Heart right ventricle (tissue), 16 donors: ENCODE measurements at places on chromosomes 2 and 18. TPM values are rescaled to one million over a fixed set of nuclear protein-coding genes. Genes with fewer than 3 reads are reported as not detected.
A peak's percentile ranks its signal among the peaks of the same experiment; 100 is the strongest.

AOX1 gene
- 7.9 TPM for total RNA-seq

PFN4 gene
- total RNA-seq = 0.89 TPM

DNA sequence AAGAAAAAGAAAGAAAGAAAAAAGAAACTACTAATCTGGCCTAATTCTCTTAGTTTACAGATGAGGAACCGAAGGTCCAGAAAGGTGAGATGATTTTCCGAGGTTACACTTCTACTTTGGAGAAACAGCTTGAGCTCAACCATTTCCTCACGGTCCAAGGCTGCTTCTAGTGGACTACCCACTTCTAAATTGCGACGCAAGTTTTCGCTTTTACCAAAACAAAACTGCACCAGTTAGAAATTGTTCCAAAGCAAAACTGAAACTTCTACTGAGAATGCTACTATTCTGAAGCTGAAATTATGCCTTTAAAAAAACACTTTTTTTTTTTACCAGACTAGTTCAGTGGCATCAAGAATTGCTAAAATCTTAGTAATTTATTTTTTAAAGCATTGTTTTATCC lies 101.6 kb downstream of the INO80D start:
- DNase-seq = no peak

GRCh38 chr2:159130302-159130701 lies 156.2 kb downstream of the WDSUB1 start:
- DNase-seq = no peak

- no peak for DNase-seq
Observed at GRCh38 chr18:14922965-14923565, 175.1 kb downstream of the ANKRD30B start.

- no peak for DNase-seq
Observed at GRCh38 chr2:96940001-96940615, 46.3 kb downstream of the FAM178B start.

DNA sequence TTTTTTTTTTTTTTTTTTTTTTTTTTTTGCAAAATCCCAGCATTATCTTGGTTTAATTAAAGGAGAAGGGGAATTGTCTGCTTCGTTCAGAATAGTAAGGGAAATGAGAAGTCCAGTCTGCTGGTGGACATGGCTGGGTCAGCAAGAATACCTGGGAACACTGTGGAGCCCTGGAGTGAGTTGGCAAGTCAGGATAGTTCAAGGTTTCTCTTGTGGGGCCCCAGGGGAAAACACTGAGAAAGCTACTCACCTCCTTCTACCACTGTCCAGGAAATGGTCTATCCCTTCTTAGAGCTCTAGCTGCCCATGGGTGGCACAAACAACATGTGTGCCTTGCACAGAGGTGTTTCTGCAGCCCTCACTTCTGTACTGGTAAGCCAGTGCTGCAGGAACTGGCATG lies 169.1 kb upstream of the SIX2 start:
- no peak for DNase-seq

DNA sequence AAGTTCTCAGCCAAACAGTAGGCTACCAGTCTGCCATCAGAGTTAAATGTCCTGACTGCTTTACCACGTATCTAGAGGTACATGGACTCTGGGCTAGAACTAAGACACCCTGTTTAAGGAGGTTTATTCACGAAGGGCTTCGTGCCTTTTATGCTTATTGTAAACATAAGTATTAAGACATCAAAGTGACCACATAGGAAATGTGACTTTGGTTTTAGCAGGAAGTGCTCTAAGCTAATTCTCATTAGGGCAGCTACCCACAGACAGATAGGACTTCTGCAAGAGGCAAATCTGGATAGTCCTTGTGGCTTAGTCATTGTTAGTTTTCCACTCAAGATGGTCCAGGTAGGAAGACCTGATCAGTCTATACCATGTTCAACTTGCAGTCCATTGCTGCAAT lies 233.3 kb upstream of the MGAT5 start:
- no peak for DNase-seq

DNA sequence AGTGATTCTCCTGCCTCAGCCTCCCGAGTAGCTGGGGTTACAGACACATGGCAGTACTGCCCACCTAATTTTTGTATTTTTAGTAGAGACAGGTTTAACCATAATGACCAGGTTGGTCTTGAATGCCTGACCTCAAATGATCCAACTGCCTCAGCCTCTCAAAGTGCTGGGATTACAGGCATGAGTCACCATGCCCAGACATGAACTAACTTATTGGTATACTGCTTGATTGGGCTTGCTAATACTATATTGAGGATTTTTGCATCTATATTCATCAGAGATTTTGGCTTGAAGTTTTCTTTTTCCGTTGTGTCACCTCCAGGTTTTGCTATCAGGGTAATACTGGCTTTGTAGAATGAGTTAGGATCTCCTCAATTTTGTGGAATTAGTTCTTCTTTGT lies 706.1 kb upstream of the HS6ST1 start:
- no peak for DNase-seq

- no peak for DNase-seq
Observed at GRCh38 chr18:13125191-13125590, 93.4 kb upstream of the LDLRAD4 start.

GRCh38 chr2:240347373-240347940 lies 88.0 kb upstream of the GPC1 start:
- DNase-seq = no peak

GRCh38 chr2:217433522-217433921 lies 569.3 kb downstream of the TNS1 start:
- DNase-seq = peak; percentile 17
